HFFc6 (cell line): ENCODE measurements at places on chromosomes 2 and 18. TPM values are rescaled to one million over a fixed set of nuclear protein-coding genes. Genes with fewer than 3 reads are reported as not detected.
A peak's percentile ranks its signal among the peaks of the same experiment; 100 is the strongest.

DNA sequence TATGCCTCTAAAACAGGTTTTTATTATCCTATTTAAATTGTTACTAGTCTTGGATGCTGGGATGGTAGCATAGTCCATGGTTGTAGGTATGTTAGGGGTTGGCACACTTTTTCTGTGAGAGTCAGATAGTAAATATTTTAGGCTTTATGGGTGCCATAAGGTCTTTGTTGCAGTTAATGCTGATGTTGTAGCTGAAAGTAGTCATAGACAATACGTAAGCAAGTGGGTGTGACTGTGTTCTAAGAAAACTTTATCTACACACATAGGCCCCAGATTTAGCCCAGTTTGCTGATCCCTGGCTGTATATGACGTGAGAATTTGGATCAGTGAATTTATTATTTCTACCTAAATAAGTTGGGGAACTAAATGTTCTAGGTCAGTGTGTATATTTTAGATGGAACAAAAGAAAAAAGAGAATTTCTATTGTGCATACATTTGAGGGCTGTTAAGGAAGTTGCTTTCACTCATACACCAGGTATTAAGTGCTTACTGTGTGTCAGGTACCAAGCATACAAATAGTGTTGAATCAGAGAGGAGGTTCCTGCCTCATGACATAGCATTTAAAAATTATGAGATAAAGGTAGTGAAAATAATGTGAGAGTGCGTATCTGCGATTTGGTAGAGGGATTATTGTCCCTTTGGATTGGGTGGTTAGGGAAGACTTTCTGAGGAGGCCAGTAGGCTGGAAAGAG lies 39.4 kb downstream of the AGFG1 start:
- H3K4me3 ChIP-seq: no peak overlapping the region
- peaks cover 90% of the 10 kb centered on the region for H3K4me1 ChIP-seq
- H3K27ac ChIP-seq: no peak overlapping the region; the same call in 1 of the 2 replicates

DNA sequence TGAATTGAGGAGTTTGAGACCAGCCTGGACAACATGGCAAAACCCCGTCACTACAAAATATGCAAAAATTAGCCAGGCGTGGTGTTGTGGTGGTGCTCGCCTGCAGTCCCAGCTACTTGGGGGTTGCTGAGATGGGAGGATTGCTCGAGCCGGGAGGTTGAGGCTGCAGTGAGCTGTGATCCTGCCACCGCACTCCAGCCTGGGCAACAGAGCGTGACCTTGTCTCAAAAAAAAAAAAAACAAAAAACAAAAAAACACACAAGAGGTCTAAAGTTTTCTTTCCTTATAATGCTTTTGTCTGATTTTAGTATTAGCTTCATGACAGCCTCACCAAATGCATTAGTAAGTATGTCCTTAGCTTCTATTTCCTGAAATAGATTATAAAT lies 43.1 kb downstream of the VPS54 start:
- no peaks in the 10 kb centered on the region; the same call in 1 of the 2 replicates for H3K4me1 ChIP-seq
- H3K4me3 ChIP-seq: no peak overlapping the region
- H3K36me3 ChIP-seq: peaks cover 35% of the 10 kb centered on the region
- H3K27me3 ChIP-seq: no peaks in the 10 kb centered on the region; the same call in 1 of the 2 replicates
- no peak overlapping the region for H3K27ac ChIP-seq
- DNase-seq: no peak

DNA sequence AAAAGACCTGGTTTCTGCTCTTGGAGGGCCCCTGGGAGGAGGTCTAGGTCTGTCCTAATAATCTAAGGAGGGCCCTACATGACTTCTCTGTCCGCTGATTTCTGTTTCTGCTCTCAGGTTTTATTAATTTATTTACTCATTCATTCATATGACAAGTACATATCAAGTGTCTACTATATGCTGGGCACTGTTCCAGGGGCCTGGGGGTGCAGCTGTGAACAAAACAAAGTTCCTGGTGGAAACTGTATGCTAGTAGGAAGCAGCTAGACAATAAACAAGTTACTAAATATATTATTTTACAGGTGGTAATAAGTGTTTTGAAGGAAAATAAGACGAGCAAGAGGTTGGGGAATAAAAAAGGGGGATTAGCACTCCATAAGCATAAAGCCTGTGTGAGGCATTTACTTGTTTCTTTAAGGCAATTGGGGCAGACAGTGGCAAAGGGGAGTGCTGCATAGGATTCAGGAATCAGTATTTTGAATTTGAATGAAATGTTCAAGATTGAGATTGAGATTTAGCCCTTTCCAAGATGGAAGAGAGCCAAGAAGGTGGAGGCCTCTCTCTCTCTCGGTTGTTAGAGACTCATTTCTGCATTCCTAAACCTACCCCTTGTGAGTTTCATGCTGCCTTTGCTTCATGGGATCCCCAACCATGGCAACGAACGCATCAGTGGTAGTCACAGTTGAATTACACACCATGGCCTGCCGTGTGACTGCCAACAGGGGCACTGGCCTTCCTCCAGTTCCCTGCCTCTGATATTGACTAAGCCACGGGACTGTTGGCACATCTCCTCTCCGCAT lies 28.3 kb downstream of the DRC1 start:
- DNase-seq: no peak
- H3K4me1 ChIP-seq: no peaks in the 10 kb centered on the region
- peaks cover 24% of the 10 kb centered on the region for H3K27me3 ChIP-seq
- H3K4me3 ChIP-seq: no peak overlapping the region

DNA sequence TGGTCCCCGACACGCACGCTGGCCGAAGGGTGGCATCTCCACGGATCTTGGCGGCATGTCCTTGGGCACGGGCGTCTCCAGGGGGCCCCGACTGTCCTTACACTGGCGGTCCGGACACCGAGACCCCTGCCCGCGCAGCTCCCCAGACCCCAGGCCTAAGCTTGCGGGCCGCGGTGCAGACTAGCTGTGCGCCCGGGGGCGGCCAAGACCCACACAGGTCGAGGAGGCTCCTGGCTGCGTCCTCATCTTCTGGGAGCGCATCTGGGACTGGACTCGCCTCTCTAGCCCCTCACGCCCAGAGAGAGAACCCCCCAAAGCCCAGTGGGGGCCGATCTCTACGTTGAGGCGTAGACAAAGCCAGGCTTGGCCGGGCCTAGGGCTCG lies 475 bp upstream of the TWIST2 start:
- H3K4me3 ChIP-seq: peak overlapping the region; percentile 90
- H3K27me3 ChIP-seq: 0 out of 2 replicates have a peak, but pooled peaks cover 2% of the 10 kb centered on the region
- H3K27ac ChIP-seq: peak overlapping the region; percentile 88
- H3K4me1 ChIP-seq: peaks cover 43% of the 10 kb centered on the region
- peaks cover 29% of the 10 kb centered on the region for H3K36me3 ChIP-seq

DNA sequence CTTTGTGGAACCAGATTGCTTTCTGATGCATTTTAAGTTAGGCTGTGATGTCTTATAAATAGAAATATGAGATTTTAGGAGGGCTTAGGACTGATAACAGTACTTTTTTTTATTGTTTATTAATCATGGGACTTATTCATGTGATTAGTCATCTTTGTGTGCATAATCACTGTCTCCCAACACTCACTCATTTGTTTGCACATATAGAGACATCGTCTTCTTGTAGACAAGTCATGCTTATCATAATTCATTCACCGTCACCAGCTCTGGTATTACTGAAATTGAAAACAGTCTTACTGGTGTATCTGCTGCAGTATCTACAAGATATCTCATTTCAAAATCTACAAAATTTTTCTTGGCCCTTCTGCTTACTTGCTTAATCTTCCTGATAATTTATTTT lies 45.8 kb downstream of the WDR7 start:
- peaks cover 13% of the 10 kb centered on the region for H3K4me1 ChIP-seq
- no peaks in the 10 kb centered on the region for H3K27me3 ChIP-seq
- H3K4me3 ChIP-seq: no peak overlapping the region
- peak overlapping the region; percentile 48; the same call in 1 of the 2 replicates for H3K27ac ChIP-seq
- DNase-seq: no peak

DNA sequence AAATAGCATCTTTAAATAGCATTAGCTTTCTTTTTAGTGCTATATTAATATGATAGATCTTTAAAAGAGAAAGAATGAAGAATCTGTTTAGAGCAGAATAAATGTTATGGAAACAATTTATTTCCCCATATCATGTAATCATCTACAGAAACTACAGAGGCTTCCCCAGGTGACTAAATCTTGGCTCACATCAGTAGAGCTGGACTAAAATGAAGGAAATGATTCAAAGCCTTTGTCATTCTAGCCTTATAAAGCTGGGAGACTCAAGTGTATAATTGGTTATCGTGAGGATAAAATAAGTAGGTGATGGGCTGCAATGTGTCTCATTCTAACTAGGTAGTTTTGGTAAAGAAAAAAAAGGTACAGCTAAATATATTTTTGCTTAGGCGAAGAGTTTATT lies 83.2 kb upstream of the UNC80 start:
- H3K27ac ChIP-seq: no peak overlapping the region
- peaks cover 4% of the 10 kb centered on the region; the same call in 1 of the 2 replicates for H3K27me3 ChIP-seq
- H3K4me3 ChIP-seq: no peak overlapping the region
- DNase-seq: no peak

GRCh38 chr2:61187085-61187484 lies 25.1 kb downstream of the C2orf74 start:
- no peak overlapping the region for H3K4me3 ChIP-seq
- H3K36me3 ChIP-seq: peaks cover 65% of the 10 kb centered on the region
- H3K27me3 ChIP-seq: no peaks in the 10 kb centered on the region; the same call in 1 of the 2 replicates
- peaks cover 6% of the 10 kb centered on the region; the same call in 1 of the 2 replicates for H3K4me1 ChIP-seq
- no peak for DNase-seq

- no peaks in the 10 kb centered on the region for H3K27me3 ChIP-seq
- DNase-seq: no peak
- peak overlapping the region; percentile 48 for H3K27ac ChIP-seq
- H3K4me1 ChIP-seq: peaks cover 59% of the 10 kb centered on the region
- peak overlapping the region; percentile 63; the same call in 1 of the 2 replicates for H3K4me3 ChIP-seq
- no peaks in the 10 kb centered on the region for H3K36me3 ChIP-seq
Measured at GRCh38 chr2:68193144-68193543, 35.5 kb downstream of the PNO1 start.

- H3K27ac ChIP-seq: no peak overlapping the region
- DNase-seq: no peak
- H3K36me3 ChIP-seq: no peaks in the 10 kb centered on the region
- no peak overlapping the region for H3K4me3 ChIP-seq
- H3K4me1 ChIP-seq: no peaks in the 10 kb centered on the region
Measured at GRCh38 chr2:189729430-189729829, 33.2 kb downstream of the OSGEPL1 start.

- DNase-seq: peak; percentile 71
- peaks cover 59% of the 10 kb centered on the region for H3K4me1 ChIP-seq
- H3K4me3 ChIP-seq: no peak overlapping the region
- no peaks in the 10 kb centered on the region; the same call in 1 of the 2 replicates for H3K27me3 ChIP-seq
- H3K36me3 ChIP-seq: peaks cover 5% of the 10 kb centered on the region; the same call in 1 of the 2 replicates
- peak overlapping the region; percentile 51 for H3K27ac ChIP-seq
Measured at GRCh38 chr18:22542406-22542835, 124.7 kb upstream of the CTAGE1 start.

DNA sequence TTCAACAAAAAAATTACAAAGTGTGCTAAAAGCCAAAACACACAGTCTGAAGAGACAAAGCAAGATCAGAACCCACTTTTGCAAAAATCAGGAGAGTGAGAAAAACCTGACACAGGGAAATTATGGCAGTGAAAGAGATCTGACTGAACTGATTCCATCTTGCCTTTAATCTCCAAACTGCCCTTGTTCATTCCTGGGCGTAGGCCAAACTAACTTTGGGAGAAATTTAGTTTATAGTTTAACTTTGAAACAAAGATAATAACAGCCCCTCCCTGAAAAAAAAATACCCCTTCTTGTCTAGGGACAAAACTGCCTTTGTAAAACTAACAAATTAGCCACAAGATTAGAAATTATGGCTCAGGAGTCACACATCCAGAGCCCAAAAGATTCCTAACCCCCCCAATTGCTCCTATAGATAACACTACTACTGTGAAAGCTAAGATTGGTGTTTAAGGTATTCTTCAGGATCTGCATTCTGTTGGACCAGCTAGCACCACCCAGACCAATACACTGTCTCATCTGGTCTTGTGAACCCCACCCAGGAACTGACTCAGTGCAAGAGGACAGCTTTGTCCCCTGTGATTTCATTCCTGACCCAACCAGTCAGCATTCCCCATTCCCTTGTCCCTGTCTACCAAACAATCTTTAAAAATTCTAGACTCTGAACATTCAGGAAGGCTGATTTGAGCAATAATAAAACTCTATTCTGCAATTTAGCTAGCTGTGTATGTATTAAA lies 226.1 kb upstream of the SH3BP4 start:
- no peak overlapping the region for H3K4me3 ChIP-seq
- H3K36me3 ChIP-seq: no peaks in the 10 kb centered on the region
- DNase-seq: peak; percentile 10
- H3K27ac ChIP-seq: peak overlapping the region; percentile 23; the same call in 1 of the 2 replicates

DNA sequence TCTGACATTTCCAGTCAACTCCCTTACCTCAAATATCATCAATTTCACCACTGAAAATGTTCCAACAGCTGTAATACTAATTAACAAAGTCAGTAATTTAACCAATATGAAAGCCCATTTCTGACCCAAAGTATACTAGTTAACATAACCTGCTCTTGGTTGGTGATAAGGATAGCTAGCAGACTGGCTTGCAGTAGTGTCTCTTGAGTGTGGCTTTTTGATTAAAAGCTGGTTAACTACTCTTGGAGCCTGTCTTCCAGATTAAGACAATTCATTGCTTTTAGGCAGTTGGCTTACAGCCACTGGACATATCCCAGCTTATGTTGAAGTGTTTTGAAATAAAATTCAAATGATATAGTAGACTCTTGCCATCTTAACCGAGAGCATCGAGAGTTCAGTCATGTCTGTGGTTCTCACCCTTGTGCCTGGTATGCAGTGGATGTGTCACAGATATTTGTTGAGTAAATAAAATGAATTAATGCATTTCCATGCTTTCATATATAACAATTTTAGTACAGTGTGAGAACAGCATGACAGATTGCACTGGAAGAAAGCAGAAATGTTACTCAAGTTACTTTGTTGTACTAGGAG lies 158.1 kb downstream of the TANC1 start:
- H3K27me3 ChIP-seq: peaks cover 7% of the 10 kb centered on the region
- peaks cover 17% of the 10 kb centered on the region for H3K36me3 ChIP-seq
- H3K4me3 ChIP-seq: no peak overlapping the region; the same call in 1 of the 2 replicates

- DNase-seq: no peak
- no peaks in the 10 kb centered on the region; the same call in 1 of the 2 replicates for H3K36me3 ChIP-seq
- no peaks in the 10 kb centered on the region for H3K27me3 ChIP-seq
Measured at GRCh38 chr2:129400826-129401225, 578.6 kb upstream of the RAB6C start.

- H3K4me1 ChIP-seq: no peaks in the 10 kb centered on the region
- no peak overlapping the region for H3K27ac ChIP-seq
- no peaks in the 10 kb centered on the region for H3K36me3 ChIP-seq
- no peak overlapping the region for H3K4me3 ChIP-seq
- DNase-seq: no peak
- H3K27me3 ChIP-seq: no peaks in the 10 kb centered on the region
Measured at GRCh38 chr18:65592435-65592834, 158.4 kb upstream of the CDH7 start.

The SDC1 gene
- total RNA-seq: 87.5 to 134 TPM (median 100 TPM) in 3 replicates

The KIF5C gene
- total RNA-seq: 0.38 to 0.93 TPM (median 0.69 TPM) in 3 replicates

The ANKRD30B gene
- total RNA-seq: 0.13 TPM in 1 of 2 replicates, not detected in the other

The TTC39C gene
- 11.1 to 19.2 TPM (median 18.9 TPM) in 3 replicates for total RNA-seq

The ERFE gene
- 0.31 TPM in 1 of 2 replicates, not detected in the other for total RNA-seq

The DUSP19 gene
- 2.1 to 2.6 TPM (median 2.4 TPM) in 3 replicates for total RNA-seq

The SPEG gene
- 80.5 to 86.8 TPM (median 86.6 TPM) in 3 replicates for total RNA-seq

The ZNF512 gene
- total RNA-seq: 21.3 to 24.4 TPM (median 22.6 TPM) in 3 replicates

The UGT1A5 gene
- total RNA-seq: not detected in 3 replicates
